ENCODE measurements at places on chromosomes 11 and 22.

DNA sequence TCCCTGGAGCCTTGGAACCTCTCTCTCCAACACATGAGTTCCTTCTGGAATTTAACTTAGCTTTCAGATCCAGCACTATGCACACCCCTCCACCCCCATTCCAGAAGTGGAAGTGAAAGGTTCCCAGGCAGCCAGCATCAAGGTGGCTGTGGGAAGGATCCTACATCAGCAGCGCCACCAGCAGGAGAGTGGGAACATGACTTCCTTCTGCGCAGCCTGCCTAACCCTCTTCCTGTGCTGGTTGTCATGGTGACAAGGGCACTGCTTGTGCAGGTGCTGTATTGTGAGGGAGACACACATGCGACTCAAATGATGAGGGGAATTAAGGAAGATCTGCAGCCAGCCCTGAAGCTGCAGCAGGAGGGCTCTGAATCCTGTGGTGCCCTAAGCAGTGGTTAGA lies 904.5 kb upstream of the API5 start:
- DNase-seq, result peak; percentile 22

DNA sequence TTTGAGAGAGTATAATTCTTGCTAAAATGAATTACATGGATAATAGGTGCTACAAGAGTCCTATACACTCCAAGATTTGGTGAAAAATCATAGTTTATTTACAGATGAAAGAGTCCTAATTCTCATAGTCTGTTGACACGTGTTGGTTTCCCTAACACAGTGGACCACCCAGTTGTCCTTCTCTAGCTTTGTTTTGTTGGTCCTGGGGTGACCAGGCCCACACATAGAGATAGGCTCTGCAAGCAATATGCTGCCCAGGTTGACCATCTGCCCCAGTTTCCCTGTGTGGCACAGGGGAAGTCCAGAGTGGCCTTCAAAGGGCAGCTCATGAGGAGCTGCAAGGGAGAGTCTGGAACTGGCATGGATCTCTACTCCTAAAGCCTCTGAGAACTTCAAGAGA lies 184.9 kb downstream of the MAML2 start:
- DNase-seq, result no peak

GRCh38 chr11:65438257-65439151 lies 15.9 kb downstream of the NEAT1 start:
- no peak for DNase-seq

GRCh38 chr11:135074397-135074998 lies 662.5 kb upstream of the B3GAT1 start:
- peak; percentile 6 for DNase-seq

- peak; percentile 81 for DNase-seq
These were observed 393.8 kb upstream of the SYN3 start for GRCh38 chr22:33451866-33452469.

DNA sequence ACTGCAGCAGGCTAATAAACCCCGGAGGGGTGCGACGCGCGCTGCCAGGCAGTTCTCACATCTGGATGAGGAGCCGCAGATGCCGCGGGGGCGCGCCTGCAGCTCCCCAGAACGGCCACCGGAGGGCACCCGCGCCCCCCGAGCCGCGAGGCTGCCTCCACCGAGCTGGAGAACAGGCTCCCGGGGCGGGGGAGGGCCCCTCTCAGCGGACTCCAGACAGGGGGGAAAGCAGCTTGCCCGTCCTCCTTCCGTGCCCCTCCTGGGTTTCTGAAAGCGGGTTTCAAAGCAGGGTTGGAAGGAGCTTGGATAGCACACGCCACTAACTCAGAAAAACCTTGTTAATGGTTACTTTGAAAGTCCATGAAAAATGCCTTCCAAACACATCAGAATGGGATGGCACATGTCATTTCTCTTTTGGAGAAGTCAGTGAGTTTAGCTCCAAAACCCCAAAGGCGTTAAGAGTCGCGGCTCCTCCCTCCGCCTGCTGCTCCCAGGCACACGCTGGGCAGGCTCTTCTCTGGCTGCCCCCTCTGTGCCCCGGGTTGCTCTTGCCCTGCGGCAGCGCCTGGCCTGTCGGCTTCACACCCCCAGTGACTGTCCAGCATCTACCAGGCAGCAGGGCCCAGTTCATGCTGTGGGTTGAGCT lies 317.8 kb downstream of the NTM start:
- DNase-seq, result peak; percentile 73

GRCh38 chr22:36955691-36956090 lies 42.3 kb downstream of the CSF2RB start:
- no peak for DNase-seq

DNA sequence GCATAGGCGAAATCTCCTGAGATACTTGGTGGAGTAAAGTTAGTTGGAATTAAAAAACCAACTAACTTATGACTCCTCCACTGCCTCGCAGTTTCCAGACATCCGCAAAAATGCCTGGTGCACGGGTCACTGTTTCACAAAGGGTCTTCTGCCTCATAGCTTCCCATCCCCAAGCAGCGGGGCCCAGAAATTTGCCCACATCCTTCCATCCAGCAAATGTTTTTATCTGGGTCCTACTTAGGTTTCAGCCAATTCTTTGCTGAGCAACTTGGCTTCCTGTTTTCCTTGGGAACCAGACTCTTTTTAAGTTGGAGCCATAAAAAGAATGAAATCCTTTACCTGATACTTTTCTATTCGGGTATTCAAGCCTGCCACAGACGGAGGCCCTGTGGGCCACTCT lies 36.2 kb downstream of the FZD4 start:
- DNase-seq, result no peak

- DNase-seq, result no peak
These were observed 878.5 kb upstream of the ANO3 start for GRCh38 chr11:25453471-25453870.

- no peak for DNase-seq
These were observed 503.8 kb upstream of the CCDC179 start for GRCh38 chr11:23364076-23364475.

DNA sequence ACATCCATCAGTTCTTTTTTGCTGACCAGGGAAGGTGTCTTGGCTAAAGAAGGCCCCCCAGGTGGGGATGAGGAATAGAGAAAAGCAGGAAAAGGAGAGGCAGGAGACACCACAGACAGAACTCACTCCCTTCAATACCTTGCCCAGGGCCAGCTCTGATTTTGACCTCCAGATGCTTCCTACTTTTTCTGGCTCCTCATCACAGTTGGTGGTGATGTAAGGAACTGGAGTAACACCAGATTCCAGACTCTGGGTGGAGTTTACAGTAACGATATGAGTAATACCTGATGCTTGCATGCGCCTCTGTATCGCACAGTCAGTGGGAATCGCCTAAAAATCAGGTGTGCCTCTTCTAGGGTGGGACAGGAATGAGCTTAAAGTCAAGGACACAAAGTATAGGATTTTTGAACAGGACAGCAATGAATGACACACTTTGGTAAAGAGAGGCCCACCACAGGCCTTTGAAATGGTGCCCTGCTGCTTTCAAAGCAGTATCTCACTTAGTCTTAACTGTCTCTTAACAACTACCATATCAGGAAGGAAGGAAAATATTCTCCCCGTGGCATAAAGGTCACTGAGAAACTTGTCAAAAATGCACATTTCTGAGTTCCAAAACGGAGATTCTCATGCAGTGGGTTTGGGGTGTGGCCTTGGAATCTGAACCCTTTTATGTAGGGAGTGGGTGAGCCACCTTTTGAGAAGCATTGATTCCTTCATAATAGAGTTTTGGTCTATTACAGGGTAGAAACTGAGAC lies 140.8 kb downstream of the SNX19 start:
- no peak for DNase-seq

DNA sequence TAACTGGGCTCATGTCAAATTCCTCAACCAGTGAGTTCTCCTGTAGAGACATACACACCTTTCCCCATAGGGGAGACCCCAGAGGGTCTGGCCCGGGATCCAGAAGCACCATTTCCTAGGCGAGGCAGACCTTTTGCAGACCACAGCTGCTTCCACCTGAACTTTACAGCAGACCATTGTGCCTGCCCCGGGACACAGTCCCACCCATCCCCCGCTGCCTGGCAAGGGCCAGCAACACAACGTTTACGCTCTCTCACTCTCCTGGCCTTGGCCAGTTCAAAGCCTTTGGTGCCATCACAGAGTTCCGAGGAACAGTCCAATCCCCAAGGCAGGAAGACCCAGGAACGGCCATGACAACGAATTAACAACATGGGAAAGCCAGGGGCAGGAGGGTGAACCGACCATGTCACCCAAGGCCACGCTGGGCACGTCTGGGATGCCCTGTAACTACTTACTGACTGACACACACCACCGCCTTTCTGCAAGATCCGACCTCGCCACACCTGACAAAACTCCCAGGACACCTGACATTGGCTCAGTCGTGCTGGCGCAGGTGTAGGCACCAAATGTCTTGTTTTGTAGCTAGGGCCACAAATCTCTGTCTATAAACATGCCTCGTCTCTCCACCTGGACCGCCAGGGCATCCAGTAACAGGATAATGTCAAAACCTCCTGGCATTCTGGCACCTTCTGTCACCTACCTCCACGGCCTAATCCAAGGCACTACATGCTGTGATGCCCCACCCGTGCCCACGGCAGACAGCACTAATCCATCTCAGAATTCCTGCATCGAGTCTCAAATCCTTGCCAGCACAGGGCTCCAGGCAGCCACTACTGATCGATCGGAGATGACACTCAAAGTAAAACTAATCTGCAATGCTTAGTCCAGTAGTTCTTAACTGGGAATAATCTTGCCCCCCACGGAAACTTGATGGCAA lies 51.3 kb downstream of the MYH9 start:
- DNase-seq, result no peak

Measured in NCI-H524 (cell line).